ENCODE measurements at places on chromosomes 12 and 14. TPM values are rescaled to one million over a fixed set of nuclear protein-coding genes. Genes with fewer than 3 reads are reported as not detected.

DNA sequence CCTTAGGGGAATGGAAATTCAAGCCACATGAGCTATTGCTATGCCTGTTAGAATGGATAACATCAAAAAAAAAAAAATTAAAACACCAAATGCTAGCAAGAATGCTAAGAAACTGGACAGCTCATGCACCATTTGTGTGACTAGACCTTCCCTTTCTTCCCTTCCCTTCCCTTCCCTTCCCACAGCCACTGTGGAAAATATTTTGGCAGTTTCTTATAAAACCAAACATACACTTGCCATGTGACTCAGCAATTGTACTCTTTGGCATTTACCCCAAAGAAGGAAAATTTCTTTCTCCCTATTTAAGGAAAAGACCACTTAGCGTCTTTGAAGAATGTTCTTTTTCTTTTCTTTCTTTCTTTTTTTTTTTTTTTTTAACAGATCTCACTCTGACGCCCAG, 49.1 kb upstream of the FKBP4 start:
- DNase-seq = no peak

- no peak for DNase-seq
Measured at GRCh38 chr12:123150275-123150743, 581 bp downstream of the PITPNM2 start.

DNA sequence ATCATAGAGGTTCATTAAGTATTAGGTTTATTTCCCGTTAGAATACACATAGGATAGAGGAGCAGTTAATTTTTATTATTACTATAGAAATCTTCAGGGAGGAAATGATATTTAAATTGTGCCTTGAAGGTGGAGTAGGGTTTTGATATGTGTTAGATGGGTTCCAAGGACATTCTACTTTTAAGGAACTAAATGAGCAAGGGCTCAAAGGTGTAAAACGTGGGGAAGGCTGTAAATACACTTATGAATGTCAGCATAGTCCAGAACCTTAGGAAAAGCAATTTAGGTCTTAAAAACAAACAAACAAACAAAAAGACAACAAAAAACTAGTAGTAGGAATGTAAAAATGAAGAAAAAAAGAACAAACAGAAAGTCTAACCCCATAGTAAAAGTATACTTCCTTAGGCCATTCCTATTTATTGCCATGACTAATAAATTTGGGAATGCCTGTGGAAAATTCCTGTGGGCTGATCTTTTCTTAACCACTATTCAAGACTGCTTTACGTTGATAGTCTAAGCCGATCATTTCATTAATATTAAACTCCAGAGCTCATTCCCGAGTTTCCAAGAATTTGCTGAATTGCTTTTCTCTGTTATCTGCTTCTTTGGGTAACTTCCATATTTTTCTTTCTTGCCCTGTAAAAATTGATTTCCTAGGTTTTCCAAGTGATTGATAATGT, 180.3 kb downstream of the RAD51B start:
- peak; percentile 76 for DNase-seq

- DNase-seq = no peak
Measured at GRCh38 chr12:111826316-111826715, 15.7 kb upstream of the MAPKAPK5 start.

DNA sequence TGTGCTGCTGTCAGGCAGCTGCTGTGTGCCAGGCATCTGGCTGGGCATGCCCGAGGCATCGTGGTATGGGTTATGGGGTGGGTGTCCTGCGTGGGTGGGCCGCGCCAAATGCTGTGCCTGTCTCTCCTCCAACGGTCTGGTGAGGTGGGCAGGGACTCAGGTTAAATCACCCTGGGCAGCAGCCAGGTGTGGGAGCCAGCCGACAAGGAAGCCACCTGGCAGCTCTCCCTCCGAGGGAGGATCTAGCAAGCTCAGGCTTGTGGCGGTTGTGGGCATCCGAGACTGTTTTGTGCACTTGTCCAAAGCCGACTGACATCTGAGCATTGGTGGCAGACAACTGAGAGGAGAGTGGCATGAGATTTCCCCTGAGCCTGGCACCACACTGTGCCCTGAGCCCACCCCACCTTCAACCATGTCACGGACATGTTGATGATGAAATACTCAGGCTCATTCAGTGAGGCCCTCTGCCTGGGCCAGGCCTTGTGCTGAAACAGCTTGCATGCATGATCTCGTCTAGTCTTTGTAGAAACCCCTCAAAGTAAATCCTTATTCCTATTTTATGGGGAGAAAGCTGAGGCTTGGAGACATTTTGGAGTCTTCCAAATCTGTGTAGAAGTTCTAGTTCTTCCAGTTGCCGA, 181.8 kb upstream of the MYL2 start:
- DNase-seq = no peak

LALBA gene
- polyA plus RNA-seq = not detected

TSHR gene
- polyA plus RNA-seq = not detected

OR6C2 gene
- polyA plus RNA-seq = not detected

KRT6A gene
- polyA plus RNA-seq = not detected
